T-helper 9 cell (primary cell): ENCODE measurements at places on chromosomes 7 and 10.

- DNase-seq: no peak
Measured at GRCh38 chr7:45033261-45033930, 33.4 kb downstream of the CCM2 start.

- DNase-seq: no peak
Measured at GRCh38 chr7:155394413-155394812, 63.5 kb upstream of the EN2 start.

DNA sequence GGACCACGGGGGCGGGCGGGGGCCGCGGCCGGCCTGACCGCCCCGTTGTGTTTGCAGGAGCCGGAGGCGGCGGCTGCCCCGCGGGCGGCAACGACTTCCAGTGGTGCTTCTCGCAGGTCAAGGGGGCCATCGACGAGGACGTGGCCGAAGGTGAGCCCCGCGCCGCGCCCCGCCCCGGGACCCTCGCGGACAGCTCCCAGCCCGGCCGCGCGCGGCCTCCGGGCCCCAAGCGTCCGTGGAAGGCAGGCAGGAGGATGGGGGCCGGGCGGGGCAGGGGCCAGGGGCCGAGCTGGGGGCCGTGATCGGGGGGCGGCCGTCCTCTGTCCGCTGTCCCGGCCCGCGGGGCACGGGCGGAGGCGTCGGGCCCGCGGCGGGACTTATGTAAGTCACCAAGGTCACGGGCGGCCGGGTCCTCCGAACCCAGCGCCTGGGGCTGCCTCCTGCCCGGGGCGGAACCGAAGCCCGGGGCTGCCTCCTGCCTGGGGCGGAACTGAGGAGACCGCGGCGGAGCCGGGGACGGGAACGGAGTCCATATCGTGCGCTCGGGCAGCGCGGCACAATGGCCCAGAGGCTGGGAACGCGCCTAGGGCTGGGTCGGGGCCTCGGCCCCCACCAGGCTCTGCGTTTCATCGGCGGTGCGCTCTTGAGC is 497 bp downstream of the PPP2R2D start:
- peak; percentile 34 for DNase-seq

- peak; percentile 78 for DNase-seq
Measured at GRCh38 chr10:88990384-88991160, at the start of gene FAS. Gene FAS (plus strand): TSS chr10:88990798. CDS start chr10:88990877, 79 bp downstream.

DNA sequence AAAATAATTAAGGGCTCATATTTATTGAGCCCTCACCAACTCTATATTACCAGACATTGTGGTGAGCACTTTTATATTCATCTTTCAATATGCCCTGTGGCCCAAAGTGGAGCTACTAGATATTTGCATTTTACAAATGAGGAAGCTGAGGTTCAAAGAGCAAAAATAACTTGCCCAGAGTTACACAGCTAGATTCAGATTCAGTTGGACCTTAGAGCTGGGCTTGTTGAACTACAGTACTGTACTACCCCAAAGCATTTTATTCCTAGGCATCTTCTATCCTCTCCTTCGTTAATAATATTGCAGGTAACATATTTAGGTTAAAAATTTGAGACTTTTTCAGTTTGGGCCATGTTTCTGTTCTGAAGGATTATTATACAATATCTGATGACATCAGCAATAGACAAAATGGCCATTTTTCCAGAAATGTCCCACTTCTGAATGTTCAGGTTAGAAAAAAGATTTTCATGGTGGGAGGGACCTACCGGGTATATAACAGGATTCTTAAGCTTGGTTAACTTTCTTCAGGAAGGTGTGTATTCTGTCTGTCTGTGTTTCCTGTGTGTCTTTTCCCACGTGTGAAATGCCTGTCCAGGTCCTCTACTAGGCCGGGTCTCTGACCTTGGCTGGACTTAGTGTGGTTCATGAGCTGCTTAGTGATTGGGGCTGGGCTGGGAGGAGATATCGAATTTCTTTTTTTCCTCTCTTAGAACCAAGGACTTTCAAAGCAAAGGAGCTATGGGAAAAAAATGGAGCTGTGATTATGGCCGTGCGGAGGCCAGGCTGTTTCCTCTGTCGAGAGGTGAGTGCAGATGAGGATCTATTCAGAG is 13.6 kb downstream of the PRXL2A start:
- no peak for DNase-seq

DNA sequence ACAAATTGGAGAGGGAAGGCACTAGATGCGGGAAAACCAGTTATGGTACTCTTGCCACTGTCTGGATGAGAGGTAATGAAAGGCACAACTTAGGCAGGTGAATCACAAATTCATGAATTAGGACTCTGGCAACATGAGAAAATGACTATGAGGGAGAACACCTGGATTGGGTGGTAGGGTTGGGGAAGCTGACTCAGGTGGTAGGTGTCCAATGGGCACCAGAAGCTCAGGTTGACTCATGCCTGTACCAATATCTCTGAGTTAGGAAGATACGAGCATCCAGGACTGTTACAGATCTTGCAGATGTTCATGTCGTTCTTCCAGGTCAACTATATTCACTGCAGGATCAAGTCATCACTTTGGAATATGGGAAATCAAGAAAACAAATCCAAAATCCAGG is 56.7 kb downstream of the NPY start:
- DNase-seq: no peak

DNA sequence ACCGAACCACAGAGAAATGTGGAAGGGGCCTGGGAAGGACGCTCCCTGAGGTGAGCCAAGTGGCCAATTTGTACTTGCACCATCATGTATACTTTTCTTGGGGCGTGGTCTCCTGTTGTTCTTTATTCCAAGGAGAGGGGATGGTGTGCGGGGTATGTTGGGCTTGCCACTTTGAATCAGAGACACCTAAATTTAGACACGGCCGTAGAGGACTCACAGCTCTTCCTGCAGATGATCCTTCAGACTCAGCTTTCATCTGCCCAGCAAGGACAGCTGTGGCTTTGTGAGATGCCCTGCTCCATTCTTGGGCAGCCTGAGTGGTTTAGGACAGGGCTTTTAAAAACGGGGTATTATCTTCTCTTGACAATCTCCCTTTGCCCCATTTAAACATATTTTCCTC is 473.2 kb downstream of the REEP3 start:
- no peak for DNase-seq

DNA sequence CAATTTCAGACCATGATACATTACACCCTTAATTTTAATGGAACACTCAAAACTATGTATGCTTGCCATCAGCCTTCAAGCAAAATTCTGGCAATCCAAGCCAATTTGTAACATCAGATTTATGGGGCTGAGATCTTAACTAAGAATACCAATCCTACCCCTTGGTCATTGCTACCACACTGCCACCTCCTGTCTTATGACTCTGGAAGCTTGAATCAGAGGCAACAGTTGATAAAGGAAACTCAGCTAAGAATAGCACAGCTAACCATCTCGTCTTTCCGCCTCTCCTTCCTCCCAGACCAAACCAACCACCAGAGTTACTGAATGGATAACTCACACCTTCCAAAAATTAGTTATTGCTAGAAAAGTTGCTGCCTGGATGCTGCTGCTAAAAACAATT is 7.4 kb downstream of the IGF2BP3 start:
- no peak for DNase-seq

DNA sequence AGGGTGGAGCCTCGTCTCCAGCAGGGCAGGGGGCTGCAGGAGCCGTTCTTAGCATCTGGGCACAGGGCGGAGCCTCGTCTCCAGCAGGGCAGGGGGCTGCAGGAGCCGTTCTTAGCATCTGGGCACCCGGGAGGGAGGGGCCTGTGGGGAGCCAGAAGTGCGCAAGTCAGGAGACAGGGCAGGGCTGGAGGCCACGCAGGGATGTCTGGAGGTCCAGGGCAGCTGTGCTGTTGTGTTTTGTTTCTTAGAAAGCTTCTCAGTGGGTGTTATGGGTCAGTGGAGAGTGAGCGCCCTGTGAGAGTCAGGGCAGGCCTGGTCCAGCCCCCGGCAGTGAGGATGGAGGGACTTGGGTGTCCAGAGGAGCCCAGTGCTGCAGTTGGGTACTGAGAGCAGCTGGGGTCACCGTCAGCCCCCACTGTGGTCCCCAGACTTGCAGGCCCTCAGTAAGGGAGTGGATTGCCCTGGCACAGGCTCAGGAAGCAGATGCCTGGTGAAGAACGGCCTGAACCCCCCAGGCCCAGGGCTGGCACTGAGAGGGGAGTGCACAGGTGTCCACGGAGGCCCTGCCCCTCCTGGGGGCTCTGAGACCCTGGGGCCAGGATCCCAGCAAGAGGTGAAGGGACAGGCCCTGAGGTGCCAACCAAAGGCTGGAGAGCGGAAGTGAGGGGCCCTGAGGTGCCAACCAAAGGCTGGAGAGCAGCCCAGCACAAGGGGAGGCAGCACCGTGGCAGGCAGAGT is 29.8 kb downstream of the FAM20C start:
- no peak for DNase-seq

GRCh38 chr10:75076348-75076747 is 35.1 kb upstream of the SAMD8 start:
- DNase-seq: no peak

GRCh38 chr10:73205081-73205480 is 37.2 kb downstream of the FAM149B1 start:
- DNase-seq: no peak

- DNase-seq: no peak
Measured at GRCh38 chr10:34526186-34526585, 288.9 kb downstream of the PARD3 start.

DNA sequence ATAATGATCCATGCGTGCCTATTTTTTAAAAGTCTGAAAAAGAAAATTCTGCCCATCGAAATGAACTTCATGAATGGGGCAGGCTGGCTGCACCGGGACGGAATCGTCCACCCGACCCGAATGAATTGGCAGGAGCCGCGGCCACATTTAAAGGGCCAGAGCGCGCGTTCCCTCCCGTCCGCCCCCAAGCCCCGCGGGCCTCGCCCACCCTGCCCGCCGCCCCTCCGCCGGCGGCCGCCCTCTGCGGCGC is 319 bp upstream of the GATA3 start:
- DNase-seq: no peak

GRCh38 chr10:37947526-37947925 is 28.9 kb downstream of the ZNF25 start:
- no peak for DNase-seq

GRCh38 chr10:27912231-27912630 is 86.6 kb downstream of the ODAD2 start:
- no peak for DNase-seq

DNA sequence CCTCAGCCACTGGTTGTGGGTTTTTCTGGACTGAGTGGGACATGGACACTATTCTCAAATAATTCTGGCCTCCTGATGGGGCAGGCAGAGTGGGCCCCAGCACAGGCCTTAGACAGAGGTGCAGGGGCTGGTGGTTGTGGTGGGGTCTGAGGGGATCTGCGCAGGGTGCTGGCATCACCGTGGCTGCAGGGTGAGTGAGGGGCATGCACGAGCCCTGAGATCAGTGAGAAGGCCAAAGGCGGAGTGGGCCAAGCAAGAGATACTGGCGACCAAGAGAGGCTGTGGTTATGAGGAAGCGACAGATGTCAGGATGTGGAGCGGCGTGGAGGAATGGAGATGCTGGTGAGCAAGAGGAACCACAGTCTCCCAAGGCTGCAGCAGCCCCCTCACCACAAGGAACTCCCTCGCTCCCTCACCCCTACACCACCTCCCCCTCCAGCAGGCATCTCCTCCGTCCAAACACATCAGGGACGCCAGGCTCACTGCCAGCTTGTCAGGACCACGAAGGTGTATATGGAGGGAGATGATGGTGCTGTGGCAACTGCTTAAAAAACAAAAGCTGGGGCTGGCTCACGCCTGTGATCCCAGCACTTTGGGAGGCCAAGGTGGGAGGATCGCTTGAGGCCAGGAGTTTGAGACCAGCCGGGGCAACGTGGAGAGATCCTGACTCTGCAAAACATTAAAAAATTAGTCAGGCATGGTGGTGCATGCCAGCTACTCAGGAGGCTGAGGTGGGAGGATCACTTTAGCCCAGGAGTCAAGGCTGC is 9.6 kb downstream of the PRF1 start:
- DNase-seq: no peak

- no peak for DNase-seq
Measured at GRCh38 chr7:24570983-24571382, 2.3 kb upstream of the PALS2 start.

DNA sequence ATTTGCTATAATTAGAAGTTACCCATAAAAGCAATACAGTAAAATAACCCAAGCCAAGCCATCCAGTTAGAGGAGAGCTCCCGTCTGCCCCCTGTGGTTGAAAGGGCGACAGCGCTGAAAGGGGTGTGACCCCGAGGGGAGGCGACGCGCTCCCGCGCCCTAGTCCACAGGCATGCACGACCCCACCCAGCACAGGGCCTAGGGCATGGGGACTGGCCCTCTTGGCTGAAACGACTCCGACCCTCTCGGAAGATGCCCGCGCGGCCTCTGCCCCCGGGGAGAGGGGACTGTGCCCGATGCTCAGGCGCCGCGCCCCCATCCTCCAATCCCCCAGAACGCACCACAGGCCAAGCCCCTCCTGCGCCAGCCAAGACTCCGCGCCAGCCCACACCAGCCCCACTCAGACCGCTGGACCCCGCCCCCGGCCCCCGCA is 64.0 kb downstream of the CSGALNACT2 start:
- peak; percentile 23 for DNase-seq

DNA sequence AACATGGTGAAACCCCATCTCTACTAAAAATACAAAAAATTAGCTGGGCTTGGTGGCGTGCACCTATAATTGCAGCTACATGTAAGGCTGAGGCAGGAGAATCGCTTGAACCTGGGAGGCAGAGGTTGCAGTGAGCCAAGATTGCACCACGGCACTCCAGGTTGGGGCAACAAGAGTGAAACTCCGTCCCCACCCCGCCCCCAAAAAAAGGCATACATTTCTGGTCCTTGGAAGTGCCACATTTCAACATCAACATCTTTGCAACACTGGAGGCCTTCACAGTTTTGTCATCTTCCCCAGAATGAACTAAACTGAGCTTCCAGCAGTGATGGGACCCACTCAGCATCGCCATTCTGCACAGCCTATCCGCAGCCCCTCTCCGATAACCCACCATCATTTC is 36.6 kb downstream of the FAM53B start:
- no peak for DNase-seq

DNA sequence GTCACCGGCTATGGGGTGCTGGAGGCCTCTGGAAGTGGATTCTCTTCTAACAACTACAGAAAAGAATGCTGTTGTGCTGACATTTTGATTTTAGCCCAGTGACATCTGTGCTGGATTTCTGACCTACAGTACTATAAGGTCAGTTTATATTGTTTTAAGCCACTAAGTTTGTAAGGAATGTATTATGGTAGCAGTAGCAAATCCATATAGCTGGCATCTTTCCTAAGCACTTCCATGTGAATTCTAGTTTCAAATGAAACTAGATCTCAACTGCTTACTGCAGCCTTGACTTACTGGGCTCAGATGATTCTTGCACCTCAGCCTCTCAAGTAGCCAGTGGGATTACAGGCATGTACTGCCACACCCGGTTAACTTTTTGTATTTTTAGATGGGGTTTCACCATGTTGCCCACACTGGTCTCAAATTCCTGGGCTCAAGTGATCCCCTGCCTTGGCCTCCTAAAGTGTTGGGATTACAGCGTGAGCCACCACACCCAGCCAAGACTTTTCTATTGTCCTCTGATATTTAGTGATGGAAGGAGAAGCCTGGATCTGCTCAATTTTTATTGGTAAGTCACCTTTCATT is 414.0 kb downstream of the PHTF2 start:
- DNase-seq: no peak

DNA sequence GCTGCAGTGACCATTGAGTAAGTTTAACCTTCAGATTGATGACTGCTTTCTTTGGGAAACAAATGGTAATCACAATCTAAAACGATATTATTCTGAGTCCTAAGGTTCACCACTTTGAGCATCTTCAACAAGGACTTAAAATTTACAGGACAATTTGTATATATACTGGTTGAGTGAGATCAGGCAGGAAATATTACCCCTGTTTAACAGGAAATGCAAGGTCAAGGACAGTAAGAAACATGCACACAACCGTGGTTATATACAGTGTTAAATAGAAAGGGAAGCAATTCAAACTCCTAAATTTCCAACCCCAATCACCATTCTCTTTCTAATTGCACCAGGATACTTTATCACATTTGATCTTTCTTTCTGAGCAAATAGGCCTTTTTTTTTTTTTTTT is 96.1 kb downstream of the ZNF277 start:
- no peak for DNase-seq
